ENCODE measurements at places on chromosomes 7 and 10. TPM values are rescaled to one million over a fixed set of nuclear protein-coding genes. Genes with fewer than 3 reads are reported as not detected.

The NPC1L1 gene
- total RNA-seq = 0.11 TPM

The RSBN1L gene
- total RNA-seq = 20.7 TPM

The MRC1 gene
- total RNA-seq = 3.1 TPM

DNA sequence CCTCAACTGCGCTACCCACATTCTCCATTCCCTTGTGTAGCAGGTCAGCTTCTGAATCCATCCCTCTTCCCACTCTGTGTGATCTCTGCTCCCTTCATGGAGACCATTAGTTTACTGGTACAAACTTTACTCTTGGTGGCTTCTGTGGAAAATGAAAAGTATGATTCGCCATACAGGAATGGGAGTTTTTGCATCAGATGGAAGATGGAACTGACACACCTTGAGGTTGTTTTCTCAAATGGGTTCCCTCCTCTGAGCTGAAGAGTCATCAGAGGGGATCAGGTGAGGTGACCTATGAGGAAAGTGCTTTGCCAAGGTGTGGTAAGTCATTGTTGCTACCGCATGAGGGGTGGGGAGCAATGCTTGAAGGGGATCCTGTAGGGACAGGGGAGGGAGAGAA is 266.8 kb downstream of the INHBA start:
- no peak for DNase-seq

DNA sequence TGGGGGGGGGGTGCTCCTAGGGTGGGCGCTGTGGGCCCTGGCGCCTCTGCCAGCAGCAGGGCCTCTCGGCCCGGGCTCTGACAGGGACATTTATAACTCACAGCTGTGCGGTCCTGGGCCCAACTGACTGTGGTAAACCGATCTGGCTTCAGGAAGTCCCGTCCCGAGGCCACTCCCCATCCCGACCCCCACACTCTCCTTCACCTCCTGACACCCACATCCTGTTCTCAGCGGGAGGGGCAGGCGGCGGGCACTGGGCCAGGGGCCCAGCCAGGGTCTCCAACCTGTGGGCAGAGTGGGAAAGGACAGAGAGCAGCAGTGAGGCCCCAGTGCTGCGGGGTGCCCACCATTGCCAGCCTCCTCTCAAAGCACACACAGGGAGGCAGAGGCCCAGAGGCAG is 69.1 kb downstream of the ZMIZ1 start:
- DNase-seq = no peak

DNA sequence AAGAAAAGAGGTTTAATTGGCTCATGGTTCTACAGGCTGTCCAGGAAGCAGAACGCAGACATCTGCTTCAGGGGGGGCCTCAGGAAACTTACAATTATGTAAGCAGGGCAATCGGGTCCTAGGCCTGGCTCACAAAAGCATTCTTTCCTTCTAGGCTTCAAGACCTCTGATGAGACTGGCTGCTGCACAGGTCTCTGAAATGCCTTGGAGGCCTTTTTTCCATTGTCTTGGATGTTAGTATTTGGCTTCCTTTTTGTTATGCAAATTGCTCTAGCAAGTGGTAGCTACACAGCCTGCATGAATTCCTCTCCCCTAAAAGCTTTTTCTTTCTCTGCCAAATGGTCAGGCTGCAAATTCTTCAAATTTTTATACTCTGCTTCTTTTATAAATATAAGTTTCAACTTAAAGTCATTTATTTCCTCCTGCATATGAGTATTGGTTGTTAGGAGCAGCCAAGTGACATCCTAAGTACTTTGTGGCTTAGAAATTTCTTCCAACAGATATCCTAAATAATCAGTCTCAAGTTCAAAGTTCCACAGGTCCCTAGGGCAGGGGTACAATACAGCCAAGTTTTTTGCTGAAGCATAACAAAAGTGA is 83.1 kb upstream of the SEMA3A start:
- DNase-seq = no peak

DNA sequence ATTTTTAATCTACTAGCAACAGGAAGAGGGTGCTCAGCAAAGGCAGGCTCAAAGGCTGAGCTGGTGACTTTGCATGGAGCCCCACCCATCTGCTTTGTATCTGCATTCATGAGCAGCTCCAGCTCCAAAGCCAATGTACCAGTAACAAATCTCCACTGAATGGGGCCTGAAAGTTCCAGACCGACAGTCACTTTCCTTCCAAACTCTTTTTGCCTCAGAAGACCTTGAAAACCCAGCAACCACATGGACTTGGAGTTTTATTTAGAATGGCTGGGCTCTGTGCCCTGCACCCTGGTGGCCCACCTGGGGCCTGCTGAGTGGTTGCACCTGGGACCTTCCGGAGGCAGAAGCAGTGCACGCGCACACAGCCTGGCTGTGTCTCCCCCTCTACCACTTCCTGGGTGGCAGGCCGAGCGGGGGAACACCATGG is 195.0 kb upstream of the PLXNA4 start:
- DNase-seq = no peak

Data from prostate gland (tissue), 2 donors.